ENCODE measurements at places on chromosomes 12 and 14. TPM values are rescaled to one million over a fixed set of nuclear protein-coding genes. Genes with fewer than 3 reads are reported as not detected.

DNA sequence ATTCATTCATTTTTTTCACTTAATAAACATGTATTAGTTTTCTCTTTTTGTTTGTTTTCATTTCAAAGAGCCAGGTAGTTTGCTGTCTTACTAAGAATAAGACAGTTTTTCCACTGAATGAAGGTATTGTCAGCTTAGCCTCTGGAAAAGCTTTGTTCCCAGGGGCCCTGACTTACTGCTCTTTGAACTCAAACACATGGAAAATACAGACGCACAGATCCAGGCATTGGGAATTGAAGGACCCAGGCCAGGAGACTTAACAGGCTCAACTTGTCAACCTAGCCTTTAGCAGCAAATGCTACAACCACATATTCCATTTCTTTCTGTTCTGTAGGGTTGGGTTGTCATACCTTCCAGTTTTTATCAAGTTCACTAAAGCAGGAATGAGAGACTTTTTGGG lies 38.5 kb upstream of the SLCO1C1 start:
- no peak for DNase-seq

GRCh38 chr12:124916374-124917134 lies 2.1 kb upstream of the UBC start:
- DNase-seq, result no peak

- no peak for DNase-seq
Observed at GRCh38 chr14:26589925-26590324, 7.9 kb downstream of the NOVA1 start.

- DNase-seq, result no peak
Observed at GRCh38 chr12:88698471-88698870, 118.2 kb upstream of the KITLG start.

Gene LALBA
- total RNA-seq, result not detected

Gene ABHD12B
- not detected for total RNA-seq

GRCh38 chr12:116808113-116809105 lies 70.3 kb downstream of the RNFT2 start:
- no peak for DNase-seq

Gene CFAP73
- not detected for total RNA-seq

DNA sequence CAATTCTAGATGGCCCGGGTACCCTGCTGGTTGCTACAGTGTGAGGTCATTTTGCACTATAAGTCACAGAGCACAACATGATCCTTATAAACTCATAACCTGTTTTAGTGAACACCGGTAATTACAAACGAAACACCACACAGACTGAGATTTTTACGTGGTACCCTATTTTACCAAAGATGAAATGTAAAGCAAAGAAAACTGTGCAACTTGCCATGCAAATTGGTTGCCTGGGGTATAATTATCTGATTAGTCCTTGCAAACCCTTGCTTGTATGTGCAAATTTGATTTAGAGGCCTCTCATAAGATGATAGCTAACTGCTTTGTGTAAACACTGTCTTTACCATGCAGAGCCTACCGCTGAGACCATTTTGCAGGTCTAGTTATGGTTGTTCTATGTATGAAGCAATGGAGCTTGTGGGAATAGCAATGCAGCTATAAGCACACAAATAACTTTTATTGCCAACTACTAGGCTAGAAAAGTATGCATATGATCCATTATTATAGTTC lies 372.1 kb upstream of the FAR2 start:
- no peak for DNase-seq

Gene DHRS2
- not detected for total RNA-seq

GRCh38 chr12:46237371-46238045 lies 31.3 kb downstream of the SLC38A1 start:
- DNase-seq, result no peak

GRCh38 chr12:48961331-48961730 lies 4.0 kb upstream of the ARF3 start:
- DNase-seq, result no peak

GRCh38 chr14:75274899-75275569 lies 3.6 kb upstream of the FOS start:
- no peak for DNase-seq

Gene SOCS2
- 14.3 TPM for total RNA-seq

GRCh38 chr14:61472011-61472672 lies 150.8 kb downstream of the PRKCH start:
- DNase-seq, result peak; percentile 54

- no peak for DNase-seq
Observed at GRCh38 chr12:108832730-108833354, 24.5 kb downstream of the SSH1 start.

GRCh38 chr14:76280221-76280620 lies 95.7 kb upstream of the ESRRB start:
- DNase-seq, result no peak

DNA sequence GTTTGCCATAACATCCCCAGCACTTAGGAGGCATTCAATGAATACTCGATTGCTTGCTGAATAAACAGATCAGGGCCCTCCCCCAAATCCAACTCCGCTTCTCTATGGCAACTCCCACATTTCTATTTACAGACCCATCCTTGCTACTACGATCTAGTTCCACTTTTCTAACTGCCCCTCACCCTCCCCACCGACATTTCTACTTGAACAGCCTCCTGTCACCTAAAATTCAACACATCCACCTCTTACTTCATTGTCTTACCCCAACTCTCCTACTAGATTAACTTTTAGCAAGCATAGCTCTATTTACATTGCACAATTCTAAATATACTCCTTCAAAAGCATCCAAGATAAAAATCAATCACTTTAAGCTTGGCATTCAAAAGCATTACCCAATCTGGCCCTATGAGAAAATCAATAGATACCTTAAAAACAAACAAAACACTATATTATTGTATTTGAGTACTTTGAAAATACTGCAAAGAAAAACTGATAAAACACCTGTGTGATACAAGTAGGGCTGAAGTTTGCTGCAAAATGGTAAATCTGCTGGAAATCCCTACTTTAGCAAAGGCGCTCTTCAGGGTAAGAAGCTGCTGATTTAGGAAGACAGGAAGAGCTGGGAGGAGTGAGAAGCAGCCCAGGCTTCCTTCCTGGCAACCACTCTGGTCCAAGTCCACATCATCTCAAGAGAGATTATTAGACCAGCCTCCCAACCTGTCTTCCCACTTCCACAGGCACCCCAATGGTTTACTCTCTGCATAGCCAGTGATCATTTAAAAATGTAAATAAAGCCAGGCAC lies 96.4 kb downstream of the HECTD4 start:
- DNase-seq, result no peak

Gene APOLD1
- total RNA-seq, result 18.8 TPM

DNA sequence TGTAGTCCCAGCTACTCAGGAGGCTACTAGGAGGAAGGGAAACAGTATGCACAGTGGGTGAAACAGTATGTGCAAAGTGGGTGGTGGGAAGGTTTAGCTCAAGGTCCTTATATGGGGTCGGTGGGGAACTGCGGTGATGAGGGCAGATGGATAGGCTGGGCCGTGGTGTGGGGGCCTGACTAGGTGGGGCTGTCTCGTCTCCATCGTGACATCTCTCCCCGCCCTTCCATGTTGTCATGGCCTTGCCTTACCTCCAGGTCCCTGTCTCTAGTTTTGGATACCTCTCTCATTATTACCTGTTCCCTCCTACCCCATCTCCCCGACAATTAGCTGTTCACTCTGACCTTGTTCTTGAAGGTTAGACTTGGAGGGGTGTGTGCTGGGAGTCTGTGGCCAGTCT lies 4.4 kb upstream of the NR4A1 start:
- no peak for DNase-seq

Gene FKBP4
- total RNA-seq, result 54.5 TPM

- DNase-seq, result no peak
Observed at GRCh38 chr14:56126637-56126913, 8.4 kb downstream of the PELI2 start.

- DNase-seq, result no peak
Observed at GRCh38 chr14:81268016-81268416, 47.3 kb upstream of the GTF2A1 start.

Gene ZC2HC1C
- 8.3 TPM for total RNA-seq

DNA sequence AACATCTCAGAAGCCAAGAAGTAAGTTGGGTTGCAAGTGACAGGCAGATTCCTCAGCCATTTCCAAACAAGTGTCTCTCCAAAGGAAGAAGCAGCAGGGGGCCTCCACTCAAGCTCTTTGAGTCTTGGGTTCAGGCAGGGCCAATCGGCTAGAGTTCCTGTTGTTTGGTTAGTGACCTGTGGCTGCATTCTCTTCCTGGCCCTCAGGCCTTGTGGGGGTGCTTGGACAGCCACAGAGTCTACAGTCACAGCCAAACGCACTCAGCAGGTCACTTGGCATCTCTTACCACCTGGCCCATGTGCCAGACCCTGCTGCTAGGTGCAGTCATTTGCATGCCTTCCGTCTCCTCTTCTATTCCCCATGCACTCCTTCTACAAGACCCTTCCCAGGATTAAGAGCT lies 353.9 kb downstream of the GRIN2B start:
- DNase-seq, result no peak

GRCh38 chr14:50797250-50798047 lies 33.5 kb downstream of the NIN start:
- DNase-seq, result no peak

Gene GARIN6
- total RNA-seq, result not detected

Gene AGAP2
- 3.6 TPM for total RNA-seq

Gene LEMD3
- 16.3 TPM for total RNA-seq

GRCh38 chr12:78674311-78675090 lies 190.1 kb upstream of the SYT1 start:
- no peak for DNase-seq

Gene RNASE3
- not detected for total RNA-seq

GRCh38 chr12:97335115-97335514 lies 127.5 kb upstream of the RMST start:
- DNase-seq, result no peak

DNA sequence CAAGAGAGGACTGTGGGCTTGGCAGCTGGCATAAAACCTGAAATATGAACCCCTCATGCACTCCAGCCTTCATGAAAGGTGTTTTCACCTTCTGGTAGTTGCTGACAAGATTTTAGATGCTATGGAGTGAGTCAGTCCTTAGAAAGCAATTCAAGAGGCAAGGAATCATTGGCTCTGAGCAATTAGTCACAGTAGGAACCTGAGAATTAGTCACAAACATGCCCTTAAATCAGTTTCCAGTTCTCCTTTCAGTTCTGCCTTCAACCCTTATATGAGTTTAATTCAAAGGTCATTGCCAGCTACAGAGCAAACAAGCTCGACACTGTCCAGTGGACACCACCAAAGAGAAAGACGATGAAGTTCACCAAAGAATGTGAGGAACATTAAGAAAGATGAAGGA lies 472.3 kb downstream of the GLT1D1 start:
- no peak for DNase-seq

DNA sequence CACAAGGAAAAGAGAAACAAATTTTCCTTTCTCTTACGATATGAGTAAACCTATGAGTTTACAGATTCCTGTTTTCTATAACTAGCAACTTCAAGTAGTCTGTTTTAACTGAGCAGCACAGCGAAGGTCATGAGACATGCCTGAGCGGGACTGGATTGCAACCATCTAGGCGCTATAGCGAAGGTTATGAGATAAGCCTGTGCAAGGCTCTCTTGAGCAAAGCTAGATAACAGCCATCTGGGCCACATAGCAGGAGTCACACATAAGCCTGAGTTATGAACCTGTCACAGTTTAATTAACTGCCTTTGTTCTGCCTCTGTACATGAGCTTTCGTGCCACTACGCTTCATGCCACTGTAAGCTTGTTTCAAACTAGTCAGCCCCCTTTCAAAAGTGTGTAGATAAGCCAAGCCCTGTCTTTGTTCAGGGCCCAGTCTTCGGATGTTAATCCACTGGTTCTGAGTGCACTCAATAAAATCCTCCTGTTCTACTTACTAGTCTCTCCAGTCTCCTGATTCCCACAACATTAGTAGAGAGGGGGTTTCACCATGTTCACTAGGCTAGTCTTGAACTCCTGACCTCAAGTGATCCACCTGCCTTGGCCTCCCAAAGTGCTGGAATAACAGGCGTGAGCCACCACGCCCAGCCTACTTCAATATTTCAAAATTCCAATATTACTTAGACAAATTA lies 47.1 kb downstream of the SEC23A start:
- no peak for DNase-seq

DNA sequence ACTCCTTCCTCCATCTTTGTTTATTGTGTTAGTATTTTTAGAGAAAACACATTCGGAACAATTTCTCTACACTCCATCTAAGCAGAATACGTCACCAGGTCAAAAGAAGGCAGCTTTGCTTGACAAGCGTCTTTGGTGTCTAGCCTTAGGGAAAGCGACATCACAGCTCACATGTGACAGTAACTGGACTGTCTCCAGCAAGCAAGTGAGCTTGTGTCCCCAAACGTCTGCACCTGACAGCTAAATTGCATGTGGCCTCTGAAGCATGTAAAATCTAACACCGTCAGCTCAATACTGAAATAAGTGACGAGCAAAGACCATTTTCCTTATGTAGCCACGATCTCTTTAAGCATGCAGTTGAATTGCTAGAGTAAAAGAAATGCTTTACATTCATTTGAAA lies 509.8 kb downstream of the GLT1D1 start:
- DNase-seq, result no peak

- no peak for DNase-seq
Observed at GRCh38 chr14:73477618-73478266, 13.0 kb upstream of the RIOX1 start.

DNA sequence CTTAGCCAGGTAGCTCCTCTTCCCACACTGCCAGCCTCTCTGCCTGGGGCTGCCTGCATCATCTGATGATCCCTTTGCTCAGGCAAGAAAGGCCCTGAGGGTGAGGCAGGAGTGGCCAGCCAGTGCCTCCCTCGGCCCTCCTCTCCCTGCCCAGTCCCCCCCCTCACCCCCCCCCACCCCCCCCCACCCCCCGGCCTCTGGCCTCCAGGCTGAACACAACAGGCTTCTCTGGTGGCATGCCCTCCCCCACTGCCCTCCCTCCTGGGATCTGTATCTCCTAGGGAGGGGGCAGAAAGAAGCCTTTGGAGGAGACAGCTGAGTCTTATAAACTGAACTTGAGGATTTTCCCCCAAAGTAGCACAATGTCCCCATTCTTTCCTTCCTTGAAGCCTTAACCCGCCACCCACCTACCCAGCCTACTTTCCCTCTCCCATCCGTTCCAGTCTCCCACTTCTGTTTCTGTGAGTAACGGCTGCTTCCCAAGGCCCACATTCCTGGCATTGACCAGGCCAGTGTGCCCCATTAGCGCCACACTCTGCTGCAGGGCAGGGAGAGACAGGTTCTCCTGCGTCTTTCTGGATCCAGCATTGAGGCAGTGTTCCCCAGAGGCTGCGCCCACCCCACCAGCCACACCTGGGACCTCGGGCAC lies 82.1 kb downstream of the B4GALNT3 start:
- no peak for DNase-seq

Gene ANKRD33
- total RNA-seq, result not detected
